Bronchial smooth muscle cell (primary cell): ENCODE measurements at places on chromosomes 4 and X. TPM values are rescaled to one million over a fixed set of nuclear protein-coding genes. Genes with fewer than 3 reads are reported as not detected.

GUCY1B1 gene
- 39.1 and 46.3 TPM in 2 replicates for total RNA-seq

CT55 gene
- not detected in 2 replicates for total RNA-seq

CHIC1 gene
- total RNA-seq: 9.9 and 15.2 TPM in 2 replicates

DCAF8L2 gene
- total RNA-seq: not detected in 2 replicates

SPANXD gene
- not detected in 2 replicates for total RNA-seq

ARMCX5 gene
- total RNA-seq: 18.3 and 22.0 TPM in 2 replicates
